ENCODE measurements at places on chromosomes 7 and 10. TPM values are rescaled to one million over a fixed set of nuclear protein-coding genes. Genes with fewer than 3 reads are reported as not detected.
A peak's percentile ranks its signal among the peaks of the same experiment; 100 is the strongest.

- peak; percentile 19 for DNase-seq
- peak overlapping the region; percentile 84 for H3K27ac ChIP-seq
- peaks cover 8% of the 10 kb centered on the region for H3K4me1 ChIP-seq
- peak overlapping the region; percentile 89 for H3K4me3 ChIP-seq
- H3K27me3 ChIP-seq, result peaks cover 33% of the 10 kb centered on the region
- H3K36me3 ChIP-seq, result no peaks in the 10 kb centered on the region
Observed at GRCh38 chr7:129434675-129435318, 565 bp downstream of the STRIP2 start.

DNA sequence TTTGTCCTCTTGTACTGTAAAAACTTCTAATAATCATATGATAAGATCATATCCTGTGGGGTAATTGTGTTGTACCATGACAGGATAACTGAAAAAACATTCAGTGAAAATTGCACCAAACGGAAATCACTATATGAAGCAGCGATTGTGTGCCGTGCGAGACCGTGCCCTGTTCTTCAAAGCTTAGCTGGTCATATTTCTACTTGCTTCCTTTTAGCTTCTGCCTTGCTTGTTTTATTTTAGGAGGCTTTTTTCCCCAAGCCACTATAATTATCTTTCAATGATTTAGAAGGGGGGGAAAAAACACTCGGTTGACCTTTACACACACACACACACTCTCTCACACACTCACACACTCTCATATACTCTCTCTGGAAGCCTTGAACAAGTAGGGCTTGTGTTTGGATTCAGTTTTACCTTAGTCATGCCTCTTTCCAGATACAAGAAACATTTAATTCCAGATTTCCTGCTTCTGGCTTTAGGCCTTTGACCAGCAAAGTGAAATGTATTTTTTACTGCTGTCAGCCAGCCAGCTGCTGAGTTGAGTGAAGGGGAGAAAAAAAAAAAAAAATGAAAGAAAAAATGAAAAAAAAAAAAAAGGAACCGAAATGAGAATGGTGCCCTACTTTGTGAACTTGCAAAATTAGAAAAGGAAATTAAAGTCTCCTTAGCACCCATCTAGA, 181.4 kb downstream of the ARID5B start:
- peaks cover 13% of the 10 kb centered on the region for H3K36me3 ChIP-seq
- H3K27me3 ChIP-seq, result no peaks in the 10 kb centered on the region
- H3K4me3 ChIP-seq, result no peak overlapping the region

DNA sequence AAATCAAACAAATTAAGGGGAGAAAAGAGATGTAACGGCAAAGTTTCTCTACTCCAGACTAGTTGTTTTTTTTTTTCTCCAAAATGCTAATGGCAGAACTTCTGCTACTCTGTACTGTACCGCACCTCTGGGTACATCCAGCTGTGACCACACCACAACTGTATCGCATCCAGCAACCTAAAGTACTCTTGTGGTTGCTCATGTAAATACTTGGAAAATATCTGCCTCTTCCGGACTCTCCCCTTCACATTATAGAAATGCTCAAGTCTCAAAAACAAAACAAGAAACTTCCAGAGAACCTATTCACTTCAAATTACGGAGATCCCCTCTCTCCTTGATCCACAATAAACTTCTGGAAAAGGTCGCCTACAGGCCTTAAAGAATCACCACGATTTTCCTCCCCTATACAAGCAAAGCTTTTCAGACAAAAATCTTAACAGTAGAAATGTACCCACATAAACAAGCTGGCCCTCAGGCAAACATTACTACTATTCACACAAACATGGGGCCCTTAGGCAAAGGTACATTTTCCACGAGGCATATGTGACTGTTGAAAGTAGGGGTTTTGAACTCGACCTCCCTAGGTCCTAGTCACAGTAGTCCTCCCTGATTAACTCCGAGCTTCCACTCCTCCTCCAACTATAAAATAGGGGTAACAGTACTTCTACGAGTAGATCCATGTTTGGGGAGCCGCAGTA, 222.9 kb upstream of the MKLN1 start:
- peaks cover 16% of the 10 kb centered on the region for H3K4me1 ChIP-seq
- H3K27ac ChIP-seq, result no peak overlapping the region
- peaks cover 54% of the 10 kb centered on the region for H3K27me3 ChIP-seq
- peak overlapping the region; percentile 81 for H3K4me3 ChIP-seq
- H3K36me3 ChIP-seq, result no peaks in the 10 kb centered on the region

UTF1 gene
- total RNA-seq, result not detected

ERCC6 gene
- total RNA-seq, result 30.2 TPM

DNA sequence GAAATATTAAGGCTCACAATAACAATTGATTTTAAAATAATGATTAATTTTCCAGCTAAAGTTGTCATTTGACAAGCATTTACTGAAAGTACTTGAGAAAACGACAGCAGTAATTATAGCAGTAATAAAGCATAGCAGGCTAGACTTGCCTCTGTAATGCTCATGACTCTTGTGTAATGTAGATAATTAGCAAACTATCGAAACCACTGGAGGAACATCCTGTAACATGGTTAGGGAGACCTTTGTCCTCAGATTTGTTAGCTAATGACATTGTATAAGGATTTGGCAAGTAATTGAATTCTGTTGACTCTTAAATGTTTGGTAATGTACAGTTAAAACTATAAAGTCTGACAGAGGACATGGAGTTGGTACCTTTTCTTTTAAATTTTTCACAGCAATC, 24.8 kb downstream of the ARL4A start:
- no peak overlapping the region for H3K4me3 ChIP-seq
- H3K27me3 ChIP-seq, result no peaks in the 10 kb centered on the region
- no peaks in the 10 kb centered on the region for H3K36me3 ChIP-seq

DNA sequence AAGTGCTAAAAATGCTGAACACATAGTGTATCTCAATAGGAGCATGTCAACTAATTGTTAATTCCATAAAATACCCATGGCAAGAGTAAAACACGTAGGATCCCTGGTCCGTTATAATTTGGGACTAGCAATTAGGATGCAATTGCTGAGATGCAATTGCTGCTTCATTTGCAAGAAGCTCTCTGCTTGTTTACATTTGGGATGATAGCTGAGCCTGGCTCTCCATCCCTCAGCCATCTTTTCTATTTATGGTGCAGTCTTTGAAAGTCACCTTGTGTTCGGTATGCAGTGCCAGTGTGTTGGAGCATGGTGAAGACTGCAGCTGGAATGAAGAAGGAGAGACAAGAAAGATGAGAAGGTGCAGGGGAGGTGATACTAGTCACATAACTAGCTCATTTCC, 191.3 kb downstream of the SNX10 start:
- H3K27ac ChIP-seq, result no peak overlapping the region
- peaks cover 6% of the 10 kb centered on the region for H3K27me3 ChIP-seq
- no peak overlapping the region for H3K4me3 ChIP-seq

GRCh38 chr10:124678557-124679240, 65.5 kb downstream of the FAM53B start:
- no peaks in the 10 kb centered on the region for H3K27me3 ChIP-seq
- H3K27ac ChIP-seq, result peak overlapping the region; percentile 84
- no peak overlapping the region for H3K4me3 ChIP-seq
- peaks cover 11% of the 10 kb centered on the region for H3K36me3 ChIP-seq
- H3K4me1 ChIP-seq, result peaks cover 11% of the 10 kb centered on the region

DNA sequence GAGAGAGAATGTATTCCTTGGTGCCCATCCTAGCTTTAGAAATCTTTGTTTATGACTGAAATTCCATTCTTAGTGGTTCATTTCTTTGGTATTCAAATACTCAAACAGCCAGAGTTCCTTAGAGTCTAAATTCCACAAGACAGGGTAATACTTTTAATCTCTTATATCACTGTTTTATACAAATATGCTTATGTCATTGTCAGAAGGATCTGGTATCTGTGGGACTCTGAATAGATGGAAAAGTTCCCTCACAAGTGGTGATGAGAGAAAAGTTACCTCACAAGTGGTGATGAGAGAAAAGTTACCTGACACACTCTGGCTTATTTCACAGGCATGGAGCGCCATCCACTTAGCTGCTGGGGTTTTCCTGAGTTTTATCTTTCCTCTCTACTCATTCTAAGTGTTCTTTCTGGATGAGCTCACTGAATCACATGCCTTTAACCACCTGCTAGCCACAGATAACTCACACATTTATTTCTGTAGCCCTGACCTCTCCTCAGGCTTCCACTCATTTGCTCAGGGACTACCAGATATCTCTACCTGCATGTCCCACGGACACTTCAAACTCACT, 784.0 kb downstream of the SUGCT start:
- DNase-seq, result no peak
- H3K4me3 ChIP-seq, result no peak overlapping the region
- no peaks in the 10 kb centered on the region for H3K4me1 ChIP-seq
- H3K27ac ChIP-seq, result no peak overlapping the region
- no peaks in the 10 kb centered on the region for H3K36me3 ChIP-seq

DNA sequence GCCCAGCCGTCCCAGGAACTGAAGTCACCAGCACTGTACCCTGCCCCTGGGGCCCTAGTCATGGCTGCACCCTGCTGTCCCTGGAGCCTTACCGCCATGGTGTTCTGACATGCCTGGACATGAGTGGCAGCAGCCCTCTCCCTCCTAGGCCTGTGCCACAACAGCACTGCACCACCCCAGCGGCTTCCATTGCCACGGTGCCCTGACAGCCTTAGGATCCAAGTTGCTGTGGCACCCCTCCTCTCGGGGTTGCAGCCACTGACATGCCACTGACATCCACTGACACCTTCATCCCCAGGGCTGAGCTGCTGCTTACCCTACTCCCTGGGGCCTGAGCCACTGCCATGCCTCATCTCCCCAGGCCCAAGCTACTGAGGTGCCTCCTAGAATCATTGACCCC, 39.6 kb upstream of the SHH start:
- no peak overlapping the region for H3K27ac ChIP-seq
- no peaks in the 10 kb centered on the region for H3K36me3 ChIP-seq
- H3K4me3 ChIP-seq, result no peak overlapping the region
- H3K27me3 ChIP-seq, result peaks cover 30% of the 10 kb centered on the region
- H3K4me1 ChIP-seq, result no peaks in the 10 kb centered on the region
- no peak for DNase-seq

DNA sequence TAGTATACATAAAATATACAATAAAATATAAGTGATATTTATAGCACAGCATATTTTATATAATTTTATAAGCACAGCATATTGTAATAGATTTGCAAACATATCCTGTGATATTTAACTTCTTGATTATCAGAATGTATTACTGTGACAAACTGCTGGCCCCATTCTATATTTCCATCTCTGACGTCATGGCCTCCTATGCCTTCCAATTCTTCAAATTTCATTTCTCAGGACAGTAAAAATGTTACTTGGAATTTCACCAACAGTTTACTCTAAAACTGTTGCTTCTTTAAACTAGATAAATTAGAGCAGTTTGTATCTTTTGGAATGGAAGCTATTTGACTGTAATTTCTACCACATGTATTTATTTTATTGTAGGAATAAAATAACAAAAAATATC, 102.5 kb upstream of the SLC25A13 start:
- H3K4me1 ChIP-seq, result no peaks in the 10 kb centered on the region
- no peak overlapping the region for H3K27ac ChIP-seq
- no peaks in the 10 kb centered on the region for H3K36me3 ChIP-seq

- DNase-seq, result no peak
- H3K4me3 ChIP-seq, result no peak overlapping the region
- peaks cover 21% of the 10 kb centered on the region for H3K27me3 ChIP-seq
- H3K27ac ChIP-seq, result no peak overlapping the region
Observed at GRCh38 chr10:105706281-105707026, 1065.4 kb downstream of the SORCS3 start.

POLR2J2 gene
- 8.6 TPM for total RNA-seq

- DNase-seq, result no peak
- H3K4me1 ChIP-seq, result no peaks in the 10 kb centered on the region
- H3K4me3 ChIP-seq, result no peak overlapping the region
Observed at GRCh38 chr10:68088740-68089139, 13.7 kb upstream of the HERC4 start.

DNA sequence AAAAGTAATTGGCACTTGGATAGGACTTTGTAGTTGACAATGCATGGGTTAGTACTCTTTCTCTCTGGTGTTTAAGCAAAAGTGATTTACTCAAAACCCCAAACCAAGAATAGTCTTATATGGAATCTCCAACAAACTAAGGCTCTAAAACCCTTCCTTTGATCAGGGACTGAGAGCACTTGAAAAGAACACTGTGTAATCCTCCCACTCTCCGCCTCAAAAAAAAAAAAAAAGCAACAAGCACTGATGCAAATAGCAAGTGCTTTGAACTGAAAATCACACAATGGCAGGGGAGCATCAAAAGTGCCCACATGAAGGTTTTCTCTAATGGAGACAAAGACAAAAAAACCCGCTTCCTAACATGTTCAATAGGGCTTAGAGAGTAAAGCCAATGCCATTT, 467.9 kb upstream of the AUTS2 start:
- H3K4me1 ChIP-seq, result no peaks in the 10 kb centered on the region

DNA sequence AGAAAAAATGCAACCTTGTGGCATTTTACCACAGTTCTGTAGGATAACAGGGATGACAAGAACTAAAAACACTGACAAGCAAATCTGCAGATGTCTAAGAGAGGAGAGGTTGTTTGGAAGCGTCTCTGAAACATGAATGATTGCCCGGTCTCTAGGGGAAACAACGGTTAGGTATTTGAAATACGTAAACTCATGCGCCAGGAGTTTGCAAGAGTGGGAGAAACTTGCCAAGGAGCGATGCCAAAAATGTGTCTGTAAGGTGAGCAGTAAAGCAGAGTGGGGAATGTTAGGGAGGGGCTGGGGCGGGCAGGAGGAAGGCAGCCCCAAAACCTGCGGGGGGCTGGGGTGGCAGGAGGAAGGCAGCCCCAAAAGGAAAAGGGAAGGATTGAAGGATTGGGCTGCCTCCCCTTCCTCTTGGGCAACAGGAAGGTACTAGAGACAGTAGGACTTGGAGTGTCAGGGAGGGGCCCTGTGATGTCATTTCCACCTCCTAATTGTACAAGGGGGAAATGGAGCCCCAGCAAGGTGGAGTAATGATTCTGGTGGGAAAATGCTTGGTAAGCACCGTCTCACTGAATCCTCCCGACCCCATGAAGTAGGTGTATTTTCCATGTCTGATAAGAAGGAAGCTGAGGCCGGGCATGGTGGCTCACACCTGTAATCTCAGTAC, 33.2 kb upstream of the PLEKHA1 start:
- DNase-seq, result no peak
- H3K4me3 ChIP-seq, result no peak overlapping the region
- H3K27ac ChIP-seq, result no peak overlapping the region
- H3K36me3 ChIP-seq, result no peaks in the 10 kb centered on the region
- no peaks in the 10 kb centered on the region for H3K27me3 ChIP-seq

GRCh38 chr7:94803821-94804220, 103.6 kb upstream of the PPP1R9A start:
- no peaks in the 10 kb centered on the region for H3K4me1 ChIP-seq
- H3K36me3 ChIP-seq, result no peaks in the 10 kb centered on the region
- H3K27ac ChIP-seq, result no peak overlapping the region
- DNase-seq, result no peak
- H3K4me3 ChIP-seq, result no peak overlapping the region

CYP3A7 gene
- total RNA-seq, result not detected

GRCh38 chr7:148336411-148336810, 254.2 kb upstream of the C7orf33 start:
- peaks cover 17% of the 10 kb centered on the region for H3K4me1 ChIP-seq
- H3K27ac ChIP-seq, result no peak overlapping the region
- DNase-seq, result no peak

SPAM1 gene
- not detected for total RNA-seq

SMARCD3 gene
- total RNA-seq, result 52.9 TPM

- H3K27me3 ChIP-seq, result no peaks in the 10 kb centered on the region
- peak overlapping the region; percentile 94 for H3K27ac ChIP-seq
Observed at GRCh38 chr7:134890246-134891240, 95.8 kb upstream of the AGBL3 start.

- H3K27ac ChIP-seq, result peak overlapping the region; percentile 94
- H3K27me3 ChIP-seq, result no peaks in the 10 kb centered on the region
- H3K4me1 ChIP-seq, result peaks cover 13% of the 10 kb centered on the region
Observed at GRCh38 chr7:156892081-156892800, 742 bp downstream of the LMBR1 start.

- no peak overlapping the region for H3K27ac ChIP-seq
- no peak for DNase-seq
- H3K4me1 ChIP-seq, result peaks cover 3% of the 10 kb centered on the region
- H3K4me3 ChIP-seq, result no peak overlapping the region
- no peaks in the 10 kb centered on the region for H3K36me3 ChIP-seq
Observed at GRCh38 chr7:31729195-31729804, 42.3 kb downstream of the PPP1R17 start.
